ENCODE measurements at places on chromosomes 16 and 17. TPM values are rescaled to one million over a fixed set of nuclear protein-coding genes. Genes with fewer than 3 reads are reported as not detected.

ETV4 gene
- total RNA-seq, result not detected

KCNJ12 gene
- total RNA-seq, result not detected

HLF gene
- 0.14 TPM for total RNA-seq

FOXJ1 gene
- 0.36 TPM for total RNA-seq

RNF222 gene
- 0.52 TPM for total RNA-seq

LRRC59 gene
- total RNA-seq, result 56.0 TPM

KRT222 gene
- not detected for total RNA-seq

All from natural killer cell (primary cell).